Activated naive CD4-positive, alpha-beta T cell treated with anti-CD3 and anti-CD28 coated beads, Interleukin-2, amount 50 U/mL, for 16 hours (primary cell): ENCODE measurements at places on chromosomes 5 and 9.

- DNase-seq: no peak
Measured at GRCh38 chr9:5278486-5278885, 26.0 kb downstream of the RLN2 start.

GRCh38 chr9:135748676-135749075 is 46.7 kb downstream of the KCNT1 start:
- no peak for DNase-seq

DNA sequence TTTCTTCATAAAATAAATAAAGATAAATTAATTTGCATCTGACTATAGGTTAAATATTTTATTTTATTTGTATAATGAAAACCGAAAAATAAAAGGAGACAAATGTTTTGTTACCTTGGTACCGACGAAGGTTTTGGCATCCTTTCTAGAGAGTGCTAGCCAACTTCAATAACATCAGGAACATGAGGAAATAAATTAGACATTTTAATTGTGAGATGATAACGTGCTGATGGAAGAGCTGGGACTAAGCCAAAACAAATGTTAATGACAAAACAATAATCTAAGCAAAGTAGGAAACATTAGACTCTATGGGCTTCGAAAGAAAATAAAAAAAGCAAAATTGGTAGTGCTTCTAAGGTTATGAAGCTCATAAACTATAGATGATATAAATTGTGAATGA is 201.0 kb downstream of the IRX2 start:
- DNase-seq: no peak

- DNase-seq: no peak
Measured at GRCh38 chr5:126694403-126694802, 82.5 kb upstream of the LMNB1 start.

- DNase-seq: no peak
Measured at GRCh38 chr5:4984461-4984860, 155.7 kb upstream of the ADAMTS16 start.

DNA sequence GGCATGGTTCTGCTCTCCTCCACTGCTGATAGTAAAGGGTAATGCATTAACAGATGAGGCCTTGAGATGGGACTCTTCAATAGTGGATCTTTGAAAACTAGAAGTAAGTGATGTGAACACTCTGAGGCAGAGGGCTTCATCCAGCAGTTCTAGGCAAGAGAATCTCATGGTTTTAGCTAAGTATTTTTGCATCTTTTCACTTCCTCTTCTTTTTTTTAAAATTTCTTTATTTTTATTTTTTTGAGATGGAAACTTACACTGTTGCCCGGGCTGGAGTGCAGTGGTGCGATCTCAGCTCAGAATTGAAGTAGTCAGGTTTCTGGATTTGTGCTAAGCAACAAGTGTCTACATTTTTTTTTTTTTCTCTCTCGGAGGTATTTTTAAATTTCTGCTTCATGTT is 101.9 kb downstream of the MTRR start:
- DNase-seq: no peak

DNA sequence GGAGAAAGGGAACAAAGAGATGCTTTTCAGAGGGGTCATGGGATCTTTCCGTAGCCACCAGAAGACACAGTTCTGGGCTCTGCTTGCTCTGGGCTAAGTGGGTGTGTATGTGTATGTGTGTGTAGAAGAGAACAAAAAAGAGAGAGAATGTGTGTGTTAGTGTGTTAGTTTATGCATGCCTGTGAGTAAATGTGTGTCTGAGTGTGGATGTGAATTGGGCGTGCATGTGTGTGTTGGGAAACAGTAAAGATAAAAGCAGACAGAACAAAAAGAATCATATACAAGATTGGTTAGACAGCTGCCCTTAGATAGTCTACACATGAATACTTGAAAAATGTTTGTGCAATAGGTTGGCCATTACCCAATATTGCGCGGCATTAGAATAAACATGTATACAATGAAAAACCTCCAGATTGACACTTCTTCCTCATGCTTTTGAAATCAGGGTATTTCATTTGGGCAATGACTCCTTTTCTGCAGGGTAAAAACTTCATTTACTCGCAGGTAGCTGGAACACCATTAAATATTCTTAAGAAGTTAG is 36.5 kb upstream of the HSPA9 start:
- no peak for DNase-seq

GRCh38 chr9:88523056-88523455 is 11.9 kb upstream of the NXNL2 start:
- no peak for DNase-seq

GRCh38 chr5:72459913-72460312 is 47.3 kb downstream of the ZNF366 start:
- DNase-seq: no peak

DNA sequence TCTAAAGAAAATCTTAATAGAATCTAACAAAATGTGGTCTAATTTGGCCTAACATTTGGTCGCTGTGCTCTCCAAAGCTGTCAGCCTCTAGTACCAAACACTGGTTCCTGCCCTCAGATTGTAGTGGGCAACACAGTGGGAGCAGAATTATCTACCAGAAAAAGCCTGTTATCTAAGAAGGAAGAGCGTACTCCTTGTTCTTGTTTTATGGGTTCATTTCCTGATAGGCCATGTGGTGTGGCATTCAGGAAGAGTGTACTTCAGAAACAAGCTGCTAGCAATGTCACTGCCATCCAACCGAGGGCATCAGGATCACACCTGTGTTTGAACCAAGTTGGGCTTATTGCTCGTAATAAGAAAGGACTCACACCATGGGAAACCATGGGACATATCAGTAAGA is 487.9 kb upstream of the DAP start:
- no peak for DNase-seq

DNA sequence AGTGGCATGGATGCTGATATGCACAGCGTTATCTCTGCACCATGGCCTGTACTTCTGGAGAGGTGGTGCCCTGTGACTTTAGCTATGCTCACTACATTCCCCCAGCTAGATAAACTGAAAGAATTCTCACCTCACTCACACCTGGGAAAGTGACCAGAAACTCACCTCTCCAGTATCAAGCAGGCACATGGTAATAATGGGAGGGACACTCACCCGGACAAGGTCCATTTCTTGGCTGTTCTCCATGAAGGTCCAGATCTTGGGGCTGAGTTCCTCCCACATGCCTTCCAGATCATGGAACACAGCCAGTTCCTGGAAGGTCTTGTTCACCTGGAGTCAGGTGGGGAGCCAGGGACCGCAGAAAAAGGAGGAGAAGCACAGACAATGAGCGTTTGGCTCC is 72.8 kb downstream of the NIPSNAP3B start:
- no peak for DNase-seq

GRCh38 chr9:33429256-33429985 is 18.0 kb downstream of the AQP3 start:
- DNase-seq: no peak

GRCh38 chr5:163649514-163649913 is 144.1 kb downstream of the MAT2B start:
- DNase-seq: no peak

- DNase-seq: no peak
Measured at GRCh38 chr9:89916001-89916597, 311.3 kb downstream of the GADD45G start.

- DNase-seq: no peak
Measured at GRCh38 chr9:75958226-75958625, 67.8 kb downstream of the PCSK5 start.

DNA sequence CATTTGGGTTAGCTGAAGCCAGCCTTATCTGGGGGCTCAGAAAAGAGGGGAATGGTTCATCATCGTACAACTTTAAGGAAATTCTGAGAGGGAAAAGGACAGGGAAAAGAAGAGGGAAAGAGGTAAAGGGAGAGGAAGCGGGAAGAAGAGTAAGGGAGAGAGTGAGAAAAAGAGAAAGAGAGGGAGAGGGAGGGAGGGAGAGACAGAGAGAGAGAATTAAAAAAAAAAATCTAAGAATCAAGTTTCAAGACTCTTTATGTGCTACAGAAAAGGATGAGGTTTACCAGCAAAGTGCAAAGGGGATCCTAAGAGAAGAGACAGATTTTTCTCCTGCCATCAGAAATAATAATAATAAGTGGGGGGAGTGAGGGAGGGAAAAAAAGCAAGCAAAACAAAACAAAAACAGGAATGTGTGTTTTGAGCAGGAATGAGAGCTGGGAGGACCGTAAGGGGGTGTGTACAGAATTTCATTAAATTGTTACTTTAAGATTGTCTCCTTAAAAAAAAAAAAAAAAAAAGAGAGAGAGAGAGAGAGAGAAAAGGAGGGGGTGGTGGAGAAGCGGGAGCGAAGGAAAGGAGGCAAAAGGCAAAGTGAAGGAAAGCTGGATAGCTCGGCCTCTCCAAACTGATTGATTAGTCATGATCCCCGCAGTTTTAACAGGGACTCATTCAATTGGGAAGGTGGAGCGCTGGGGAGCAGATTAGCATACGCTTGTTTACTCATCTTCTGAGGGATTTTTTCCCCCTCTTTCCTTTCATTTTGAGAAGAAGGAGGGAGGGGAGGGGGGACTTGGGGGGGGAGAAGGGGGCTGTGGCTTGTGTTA is 438 bp upstream of the PAPPA start:
- no peak for DNase-seq

DNA sequence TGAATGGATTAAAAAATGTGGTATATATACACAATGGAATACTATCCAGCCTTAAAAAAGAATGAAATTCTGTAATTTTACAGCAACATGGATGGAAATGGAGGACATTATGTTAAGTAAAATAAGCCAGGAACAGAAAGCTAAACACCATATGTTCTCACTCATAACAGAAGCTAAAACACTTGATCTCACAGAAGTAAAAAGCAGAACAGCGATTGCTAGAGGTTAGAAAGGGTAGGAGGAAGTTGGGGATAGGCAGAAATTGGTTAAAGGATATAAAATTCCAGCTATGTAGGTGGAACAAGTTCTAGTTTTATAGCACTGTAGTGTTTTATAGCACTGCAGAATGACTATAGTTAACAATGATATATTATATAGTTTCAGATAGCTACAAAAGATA is 15.8 kb downstream of the MARCHF3 start:
- no peak for DNase-seq

DNA sequence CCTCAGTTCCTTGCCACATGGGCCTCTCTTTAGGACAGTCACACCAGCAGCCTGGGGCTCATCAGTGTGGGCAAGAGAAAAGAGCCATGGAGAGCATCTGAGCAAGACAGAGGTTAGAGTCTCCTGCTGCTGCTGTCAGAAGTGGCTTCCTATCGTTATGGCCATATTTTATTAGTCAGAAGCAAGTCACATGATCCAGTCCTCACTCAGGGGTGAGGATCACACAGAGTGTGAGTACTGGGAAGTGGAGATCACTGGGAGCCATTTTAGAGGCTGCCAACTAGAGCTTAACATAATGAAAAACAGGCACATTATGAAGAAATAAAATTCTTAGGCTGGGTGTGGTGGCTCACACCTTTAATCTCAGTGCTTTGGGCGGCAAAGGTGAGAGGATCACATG is 62.0 kb downstream of the DIRAS2 start:
- DNase-seq: no peak

GRCh38 chr5:112799661-112800060 is 61.4 kb upstream of the SRP19 start:
- no peak for DNase-seq

DNA sequence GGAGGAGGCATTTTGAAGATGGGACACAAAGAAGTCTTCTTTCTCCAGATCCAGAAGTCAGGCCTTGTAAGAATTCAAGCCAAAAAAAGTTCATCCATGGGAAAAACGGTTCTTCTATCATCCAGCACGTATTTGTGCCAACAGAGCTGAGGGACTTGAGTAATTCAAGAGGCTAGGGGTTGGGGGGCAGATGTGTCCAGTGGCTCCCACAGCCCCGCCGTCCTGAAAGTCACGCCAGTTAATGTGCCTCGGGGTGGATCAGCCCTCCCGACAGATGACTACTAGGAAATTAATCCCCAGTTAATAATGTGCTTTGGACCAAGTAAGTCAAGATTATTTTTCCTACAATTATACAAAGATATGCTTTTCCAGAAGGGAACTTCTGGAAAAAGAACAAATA is 23.4 kb downstream of the NREP start:
- no peak for DNase-seq

DNA sequence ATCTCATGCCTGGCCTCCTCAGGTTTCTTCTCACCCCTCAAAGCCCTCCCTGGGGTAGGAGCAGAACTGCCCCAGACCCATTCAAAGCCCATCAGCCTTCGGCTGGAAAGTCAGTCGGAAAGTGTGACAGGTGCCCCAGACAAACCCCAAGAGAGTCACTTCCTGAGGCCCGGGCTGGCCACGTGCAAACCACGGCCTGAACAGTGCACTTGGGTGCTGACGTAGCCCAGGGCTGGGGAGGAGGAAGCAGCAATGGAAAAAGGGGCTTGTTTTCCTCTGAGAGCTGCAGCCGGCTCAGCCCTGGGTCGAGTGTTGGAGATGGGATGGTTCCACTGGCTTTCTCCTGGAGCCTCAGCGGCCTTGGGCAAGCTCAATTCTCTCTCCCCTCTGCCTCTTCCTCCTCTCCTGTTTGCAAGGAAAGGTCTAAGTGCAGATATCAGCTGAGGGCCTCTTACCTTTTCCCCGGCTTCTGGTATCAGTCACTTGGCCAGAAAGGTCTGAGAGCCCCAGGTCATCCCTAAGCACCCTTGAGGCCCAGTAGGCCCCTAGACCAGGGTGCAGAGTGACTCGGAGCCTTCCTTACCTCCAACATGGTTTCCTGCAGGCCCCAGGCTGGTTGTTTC is 5.9 kb upstream of the EGR1 start:
- peak; percentile 81 for DNase-seq

DNA sequence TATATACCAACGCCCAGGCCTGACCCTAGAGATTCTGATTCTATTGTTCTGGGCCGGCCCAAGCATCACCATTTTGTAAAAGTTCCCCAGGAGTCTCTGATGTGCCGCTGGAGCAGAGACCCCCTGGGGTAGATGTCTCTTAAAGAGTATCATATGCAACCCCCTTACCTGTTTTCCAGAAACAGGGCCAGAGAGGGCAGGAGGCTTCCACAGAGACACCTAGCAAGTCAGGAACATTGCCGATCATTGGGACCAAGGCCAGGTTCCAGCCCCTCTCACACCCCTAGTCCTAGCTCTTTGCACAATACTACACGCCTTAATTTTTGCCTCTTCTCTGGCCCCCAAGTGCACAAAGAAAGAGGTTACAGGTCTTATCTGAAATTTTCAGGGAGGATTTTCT is 63.8 kb downstream of the TMOD1 start:
- no peak for DNase-seq

DNA sequence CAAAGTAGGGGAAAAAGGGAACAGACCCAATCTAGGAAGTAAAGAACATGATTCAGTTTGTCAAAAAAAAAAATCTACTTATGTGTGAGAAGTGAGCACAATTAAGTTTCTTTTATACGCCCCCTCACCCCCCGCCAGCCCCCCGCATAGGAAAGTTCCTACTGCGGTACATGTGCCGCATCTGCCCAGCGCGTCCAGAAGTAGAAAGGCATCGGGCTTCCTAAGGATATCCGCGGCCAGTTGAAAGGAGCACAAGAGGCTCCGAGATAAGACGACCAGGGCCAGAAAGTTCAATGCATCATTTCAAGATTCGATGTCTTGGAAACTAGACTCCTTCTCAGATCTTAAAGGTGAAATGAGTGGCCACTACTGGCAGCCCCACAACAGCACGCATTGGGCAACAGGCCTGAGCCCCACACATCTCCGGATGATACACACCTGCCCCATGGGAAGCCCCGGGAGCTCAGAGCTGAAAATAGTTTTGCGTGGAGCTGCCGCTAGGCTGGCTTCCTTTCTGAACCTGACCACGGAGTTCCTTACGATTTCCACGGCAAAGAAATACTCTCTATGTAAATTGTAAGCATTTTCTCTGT is 203.9 kb downstream of the RAB3C start:
- no peak for DNase-seq
